HepG2 (cell line): ENCODE measurements at places on chromosomes 4 and X. TPM values are rescaled to one million over a fixed set of nuclear protein-coding genes. Genes with fewer than 3 reads are reported as not detected.

- peak; percentile 91 for DNase-seq
Measured at GRCh38 chr4:68655764-68656444, 14.5 kb downstream of the UGT2B15 start.

DNA sequence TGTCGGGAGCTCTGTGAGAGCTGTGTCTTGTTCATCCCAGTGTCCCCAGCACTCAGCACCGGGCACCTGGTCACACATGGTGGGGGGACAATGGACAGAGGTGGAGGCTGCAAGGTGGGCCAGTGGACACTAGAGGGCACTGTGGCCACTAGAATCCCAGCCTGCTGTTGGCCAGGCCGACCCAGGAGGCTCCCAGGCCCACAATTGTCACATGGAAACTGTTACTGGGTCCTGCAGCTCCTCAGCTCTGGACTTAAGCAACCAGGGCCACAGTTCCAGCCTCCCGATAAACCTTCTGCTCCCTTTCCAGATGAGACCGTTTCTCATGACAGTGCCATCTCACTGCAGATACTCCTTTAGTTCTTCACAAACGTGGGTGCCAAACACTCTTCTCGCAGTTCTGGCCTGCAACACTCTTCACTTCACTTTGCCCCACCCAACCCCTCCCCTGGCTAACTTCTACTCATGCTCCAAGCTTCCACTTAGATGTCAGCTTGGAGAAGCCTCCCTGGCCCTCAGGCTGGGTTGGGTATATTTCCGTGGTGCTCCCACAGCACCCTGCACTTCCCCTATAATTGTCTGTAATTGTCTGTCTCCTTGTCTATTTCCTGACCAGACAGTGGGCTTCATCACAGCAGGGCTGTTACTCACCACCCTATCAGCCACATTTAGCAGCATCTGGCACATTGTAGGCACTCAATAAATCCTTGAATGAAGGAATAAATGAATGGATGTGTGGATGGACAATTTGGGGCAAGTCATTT, 3.5 kb upstream of the IQSEC2 start:
- DNase-seq: peak; percentile 16

DNA sequence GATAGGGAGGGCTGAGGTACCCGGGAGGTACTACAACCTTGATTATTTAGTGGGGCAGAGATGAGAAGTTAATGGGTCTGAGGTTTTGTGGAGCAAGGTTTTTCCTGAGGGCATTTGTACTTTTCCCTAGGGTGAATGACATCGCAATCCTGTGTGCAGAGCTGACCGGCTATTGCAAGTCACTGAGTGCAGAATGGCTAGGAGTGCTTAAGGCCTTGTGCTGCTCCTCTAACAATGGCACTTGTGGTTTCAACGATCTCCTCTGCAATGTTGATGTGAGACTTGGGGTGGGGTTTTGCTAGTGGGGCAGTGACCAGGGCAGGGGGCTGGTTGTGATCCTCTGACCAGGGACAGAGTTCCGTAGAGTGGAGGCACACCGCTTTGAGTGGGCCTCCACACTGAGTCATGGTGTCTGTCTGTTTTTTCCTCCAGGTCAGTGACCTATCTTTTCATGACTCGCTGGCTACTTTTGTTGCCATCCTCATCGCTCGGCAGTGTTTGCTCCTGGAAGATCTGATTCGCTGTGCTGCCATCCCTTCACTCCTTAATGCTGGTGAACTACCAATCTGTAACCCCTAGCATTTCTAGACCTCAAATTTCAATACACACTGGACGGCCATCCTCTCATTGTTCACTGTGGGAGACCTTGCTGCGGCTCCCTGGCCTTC, 9.9 kb downstream of the MED12 start:
- no peak for DNase-seq

GRCh38 chr4:168304744-168305459, 13.7 kb downstream of the DDX60 start:
- no peak for DNase-seq

DNA sequence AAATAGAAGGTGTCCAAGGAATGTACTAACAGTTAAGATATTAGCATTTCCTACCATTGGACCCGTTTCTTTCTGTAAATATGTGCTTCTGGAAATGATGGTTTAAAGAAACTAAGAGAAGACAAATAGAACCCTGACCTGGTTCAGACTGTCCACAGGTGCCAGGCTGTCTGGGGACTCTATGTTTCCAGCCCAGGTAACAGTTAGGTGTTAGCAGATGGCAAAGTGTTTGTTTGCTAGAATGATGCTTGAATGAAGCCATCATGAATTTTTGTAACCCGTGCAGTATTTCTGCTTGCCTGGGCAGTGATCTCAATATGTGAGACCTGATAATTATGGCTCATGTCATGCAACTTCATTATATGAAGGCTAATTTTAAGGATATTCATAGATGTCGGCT, 87.5 kb downstream of the LRRC66 start:
- no peak for DNase-seq

DNA sequence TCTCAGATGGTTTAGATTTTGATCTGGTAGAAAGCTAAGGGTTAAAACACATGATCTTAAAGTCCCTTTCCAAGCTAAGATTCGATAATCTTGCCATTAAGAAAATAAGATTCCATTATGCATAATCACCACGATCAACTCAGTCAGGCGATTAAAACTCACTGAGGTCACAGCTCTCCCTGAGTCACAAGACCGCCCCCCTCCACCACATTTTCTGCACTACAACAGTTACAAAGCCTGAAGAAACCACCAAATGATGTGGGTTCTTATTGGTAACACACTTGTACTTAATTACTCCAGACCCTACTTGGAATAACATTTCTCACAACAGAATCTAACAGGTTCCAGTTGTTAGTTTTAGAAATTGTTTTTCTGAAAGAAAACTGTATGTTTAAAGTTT, 62.8 kb downstream of the SH3KBP1 start:
- no peak for DNase-seq

DNA sequence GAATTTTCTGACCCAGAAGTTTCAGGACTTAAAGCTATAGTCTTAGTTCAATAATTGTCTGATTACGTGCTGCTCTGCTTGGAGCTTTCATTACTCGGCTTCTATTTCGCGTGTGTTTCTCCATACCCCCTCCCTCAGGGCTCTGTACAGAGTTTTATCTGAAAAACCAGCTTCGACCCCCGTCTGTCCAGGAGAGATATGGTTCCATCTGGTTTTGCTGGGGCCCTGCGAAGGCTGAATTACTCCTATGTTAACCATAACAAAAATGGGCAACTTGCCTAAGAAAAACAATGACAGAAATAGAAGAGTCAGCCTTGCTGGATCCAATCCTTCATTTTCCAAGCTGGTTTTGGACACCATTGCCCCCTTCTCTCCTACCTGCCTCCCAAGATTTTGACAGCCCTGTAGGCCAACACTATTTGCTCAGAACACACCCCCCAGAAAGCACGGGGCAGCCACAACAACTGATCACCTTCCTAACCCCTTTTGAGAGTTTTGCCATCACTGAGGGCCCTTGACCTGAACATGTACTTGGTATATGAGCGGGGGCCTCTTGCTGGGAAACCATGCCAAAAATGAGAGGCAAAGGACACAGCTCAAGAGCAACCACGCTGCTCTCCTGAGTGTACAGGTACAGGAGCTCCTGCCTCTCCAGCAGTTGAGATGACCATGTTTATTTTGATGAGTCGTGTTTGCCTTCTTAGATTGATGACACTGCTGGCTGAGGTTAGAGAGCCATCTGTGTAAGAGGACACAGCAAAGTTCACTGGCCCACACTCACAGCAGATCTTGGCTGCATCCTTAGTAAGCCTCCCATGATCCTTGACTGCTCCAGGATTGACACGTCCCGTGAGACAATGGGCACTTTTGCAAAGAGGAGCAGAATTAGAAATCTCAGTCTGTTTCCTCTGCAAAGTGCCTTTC, 36.2 kb upstream of the ATP6AP2 start:
- peak; percentile 16 for DNase-seq

DNA sequence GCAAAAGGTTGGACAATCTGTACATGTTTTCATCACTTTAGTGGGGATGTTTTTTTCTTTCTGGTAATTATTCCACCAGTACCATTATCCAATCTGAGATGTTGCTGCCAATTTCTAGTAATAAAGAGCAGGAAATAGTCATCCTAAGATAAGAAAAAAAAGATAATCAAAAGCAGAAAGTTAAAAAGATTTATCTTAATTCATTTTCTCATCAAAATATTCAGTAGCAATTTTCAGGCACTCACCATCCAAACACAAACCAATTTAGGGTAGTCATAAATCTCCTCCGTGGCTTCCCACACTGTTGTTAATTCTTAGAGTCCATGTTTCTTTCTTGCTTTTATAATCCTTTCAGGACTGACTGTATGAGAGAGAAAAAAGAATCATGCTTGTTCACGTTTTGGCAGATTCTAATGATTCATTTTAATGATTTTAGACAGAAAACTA, 263.7 kb upstream of the UGT8 start:
- no peak for DNase-seq

DNA sequence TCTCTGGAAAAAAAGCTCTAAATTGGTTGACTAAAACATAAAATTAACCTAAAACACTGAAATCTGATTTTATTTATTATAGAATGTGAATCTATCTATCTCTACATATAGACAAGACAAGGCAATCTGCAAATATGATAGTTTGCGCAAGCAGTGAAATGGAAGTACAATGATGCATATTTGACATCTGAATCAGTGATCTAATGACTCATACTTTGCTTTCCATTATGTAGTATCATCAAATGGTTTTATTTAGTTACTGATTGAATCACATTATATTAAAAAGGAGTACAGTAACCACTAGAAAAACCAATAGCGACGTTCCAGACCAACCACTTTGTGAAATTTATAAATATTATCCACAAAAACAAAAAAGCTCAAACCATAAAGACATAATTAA, 1969.3 kb downstream of the PCDH7 start:
- no peak for DNase-seq

DNA sequence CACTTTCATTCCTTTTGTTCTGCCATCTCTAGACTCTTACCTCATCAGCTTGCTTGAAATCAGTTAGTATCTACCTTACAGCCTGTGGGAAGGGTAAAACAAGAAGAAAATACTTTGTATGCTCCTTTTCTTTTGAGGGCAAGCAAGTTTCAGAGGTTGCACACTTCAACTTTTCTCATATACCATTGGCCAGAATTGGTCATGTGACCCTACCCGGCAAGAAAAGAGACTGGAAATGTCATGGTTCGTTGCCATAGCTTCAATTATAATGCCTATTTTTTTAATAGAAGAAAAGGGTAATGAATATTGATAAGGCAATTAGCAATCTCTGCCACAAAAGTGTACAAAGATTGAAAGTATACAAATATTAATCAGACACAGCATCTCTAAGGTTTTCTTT, 346.7 kb upstream of the TACR3 start:
- DNase-seq: no peak

GRCh38 chr4:168440442-168441264, 39.6 kb downstream of the DDX60L start:
- DNase-seq: no peak

- DNase-seq: no peak
Measured at GRCh38 chr4:18389115-18389514, 367.6 kb upstream of the LCORL start.

- no peak for DNase-seq
Measured at GRCh38 chr4:123876143-123876542, 479.5 kb downstream of the SPRY1 start.

DNA sequence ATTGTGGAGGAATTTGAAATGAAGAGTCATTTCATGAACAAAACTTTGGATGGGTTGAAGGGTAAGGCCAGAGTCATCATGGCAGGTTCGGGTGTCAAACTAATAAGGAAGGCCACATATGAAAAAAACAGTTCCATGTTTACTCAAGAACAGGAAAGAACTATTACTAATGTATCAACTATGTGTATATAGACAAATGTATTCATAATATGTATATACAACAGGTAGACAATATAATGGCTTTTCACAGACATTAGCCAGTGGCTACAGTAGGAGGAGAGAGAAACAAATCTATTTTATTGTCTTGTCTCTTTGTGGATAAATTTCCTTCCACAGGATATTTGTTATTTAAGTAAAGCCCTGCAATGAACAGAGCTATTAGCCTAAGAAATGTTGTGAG, 101.1 kb downstream of the CBLL2 start:
- DNase-seq: no peak

DNA sequence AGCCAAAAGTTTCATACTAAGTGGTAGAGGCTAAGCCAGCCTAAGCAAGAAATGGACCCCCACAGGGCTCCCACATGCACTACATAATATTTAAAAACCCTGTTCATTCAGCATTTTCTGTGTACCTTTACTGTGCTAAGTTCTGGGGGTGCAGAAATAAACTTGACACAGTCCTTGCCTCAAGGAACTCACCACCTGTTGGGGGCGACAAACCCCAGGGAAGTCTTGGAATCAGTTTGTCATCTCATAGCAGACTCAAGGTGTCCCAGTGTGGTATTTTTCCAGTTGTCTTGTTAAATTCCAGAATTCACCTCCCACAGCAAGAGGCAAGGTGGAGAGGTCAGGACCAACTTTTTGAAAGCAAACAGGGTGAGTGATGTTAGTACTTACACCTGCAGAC, 43.1 kb downstream of the ATG4A start:
- DNase-seq: no peak

DNA sequence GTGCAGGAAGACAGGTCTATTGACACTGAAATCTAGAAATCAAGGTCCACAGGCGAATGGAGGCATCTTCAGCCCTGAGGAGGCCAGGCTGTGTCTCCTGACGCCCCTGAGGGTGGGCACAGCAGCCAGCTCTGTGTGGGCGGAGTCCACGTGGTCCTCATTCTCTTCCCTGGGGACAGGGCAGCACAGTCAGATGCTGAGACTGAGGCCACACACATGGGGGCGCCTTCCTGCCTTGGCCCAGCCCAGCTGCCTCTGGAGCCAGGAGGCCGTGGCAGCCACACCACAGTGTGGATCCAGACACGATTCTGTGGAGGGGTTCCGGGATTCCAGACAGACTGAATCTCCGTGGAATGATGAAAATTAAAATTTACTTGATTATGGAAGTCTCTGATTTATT, 20.8 kb downstream of the FGFR3 start:
- no peak for DNase-seq

DNA sequence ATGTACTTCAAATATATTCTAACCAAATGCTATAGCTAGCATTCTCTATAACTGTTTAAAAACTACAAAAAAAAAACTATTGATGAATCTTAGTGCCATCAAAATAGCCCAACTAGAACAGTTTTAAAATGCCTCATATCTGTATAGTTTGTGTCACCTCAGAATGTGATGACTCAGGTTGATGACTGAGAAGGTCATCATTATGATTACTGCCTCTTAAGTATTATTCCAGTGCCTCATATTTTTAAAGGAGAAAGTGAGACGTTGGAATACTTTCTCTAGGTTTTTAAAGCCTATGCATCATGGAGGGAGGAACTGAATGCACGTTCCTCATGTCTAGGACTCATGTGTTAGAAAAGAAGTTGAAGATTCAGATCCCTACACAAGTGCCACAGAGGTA, 88.2 kb downstream of the TMA16 start:
- no peak for DNase-seq

- DNase-seq: no peak
Measured at GRCh38 chr4:1381181-1381621, 25.0 kb downstream of the NKX1-1 start.

TCEAL9 gene
- total RNA-seq: 45.8 and 65.4 TPM in 2 replicates

SOWAHD gene
- total RNA-seq: 0.62 and 1.0 TPM in 2 replicates

UGT2A1 gene
- not detected in 2 replicates for total RNA-seq

PNMA3 gene
- not detected in 2 replicates for total RNA-seq

AWAT2 gene
- total RNA-seq: not detected in 2 replicates

ATG4A gene
- 6.3 and 10.5 TPM in 2 replicates for total RNA-seq

TMEM35A gene
- total RNA-seq: not detected in 2 replicates

PAGE4 gene
- 1.1 and 1.4 TPM in 2 replicates for total RNA-seq

RNF175 gene
- not detected in 2 replicates for total RNA-seq
